Fibroblast of mammary gland (primary cell): ENCODE measurements at places on chromosomes 1 and 21.

DNA sequence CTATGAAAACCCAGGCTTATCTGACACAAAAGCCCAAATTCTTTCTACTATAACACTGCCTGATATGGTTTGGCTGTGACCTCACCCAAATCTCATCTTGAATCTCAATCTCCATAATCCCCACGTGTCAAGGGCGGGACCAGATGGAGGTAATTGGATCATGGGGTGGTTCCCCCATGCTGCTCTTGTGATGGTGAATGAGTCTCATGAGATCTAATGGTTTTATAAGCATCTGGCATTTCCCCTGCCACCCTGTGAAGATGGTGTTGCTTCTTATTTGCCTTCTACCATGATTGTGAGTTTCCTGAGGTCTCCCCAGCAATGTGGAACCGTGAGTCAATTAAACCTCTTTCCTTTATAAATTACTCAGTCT is 123.3 kb upstream of the USP24 start:
- no peak for DNase-seq

- DNase-seq = no peak
These were observed 3.5 kb upstream of the BSND start for GRCh38 chr1:54995013-54995760.

- no peak for DNase-seq
These were observed 648.9 kb downstream of the SMYD3 start for GRCh38 chr1:245858022-245858721.

GRCh38 chr1:56206391-56206790 is 373.0 kb downstream of the PLPP3 start:
- DNase-seq = no peak

DNA sequence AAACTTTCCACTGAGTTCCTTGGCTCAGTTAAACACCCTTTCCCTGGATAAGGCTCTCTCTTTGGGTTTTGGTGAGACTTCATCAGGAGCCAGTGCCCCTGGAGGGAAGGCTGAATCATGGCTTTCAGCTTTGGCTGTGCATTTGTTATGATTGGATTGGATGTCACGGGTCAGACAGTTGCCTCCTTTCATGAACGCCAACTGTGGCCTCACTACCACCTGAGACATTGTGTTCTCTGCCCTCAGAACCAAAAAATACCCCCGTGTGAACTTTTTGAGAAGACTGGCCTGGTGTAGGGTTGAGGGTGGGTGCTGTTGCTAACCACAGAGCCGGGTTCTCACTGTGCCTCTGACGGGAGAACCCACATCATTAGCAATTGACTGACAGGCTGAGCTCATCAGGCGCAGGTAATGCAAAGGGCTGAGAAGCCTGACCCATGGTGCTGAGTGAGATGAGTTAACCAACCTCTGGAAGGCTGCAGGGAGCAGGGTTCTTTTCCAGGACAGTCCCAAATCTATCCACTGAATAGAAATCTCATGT is 65.6 kb downstream of the HHAT start:
- peak; percentile 92 for DNase-seq

DNA sequence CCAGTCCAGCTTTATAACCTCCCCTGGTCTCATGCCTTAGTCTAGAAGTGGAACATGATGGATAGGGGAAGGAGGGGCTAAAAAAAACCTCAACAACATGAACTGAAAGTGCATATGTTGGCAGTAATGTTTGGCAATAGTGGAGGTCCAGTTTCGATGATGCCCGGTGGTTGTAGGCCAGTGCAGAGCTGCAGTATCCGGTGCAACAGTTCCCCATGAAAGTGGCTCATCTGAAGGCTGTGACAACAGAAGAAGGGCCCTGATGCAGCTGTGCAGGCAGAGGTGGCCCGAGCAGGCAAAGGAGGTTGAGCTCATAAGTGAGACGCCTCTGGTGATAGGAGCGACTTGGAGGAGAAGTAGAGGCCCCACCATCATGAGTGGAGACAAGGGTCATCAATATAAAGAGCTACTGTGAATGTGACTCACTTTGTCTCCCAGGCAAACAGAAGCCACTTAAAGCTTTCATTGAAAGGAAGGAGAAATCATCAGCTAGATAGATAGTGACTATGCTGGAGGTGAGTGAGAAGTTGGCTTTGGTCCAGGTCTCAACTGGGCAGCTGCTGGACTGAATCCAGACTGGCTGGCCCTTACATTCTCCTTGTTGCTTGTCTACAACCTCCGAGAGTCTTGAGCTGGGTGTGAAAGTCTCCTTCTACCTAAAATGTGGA is 10.2 kb upstream of the CREG1 start:
- DNase-seq = no peak

GRCh38 chr1:21234779-21235178 is 55.5 kb downstream of the ECE1 start:
- peak; percentile 60 for DNase-seq

- DNase-seq = no peak
These were observed 44.9 kb upstream of the ECE1 start for GRCh38 chr1:21335088-21335691.

DNA sequence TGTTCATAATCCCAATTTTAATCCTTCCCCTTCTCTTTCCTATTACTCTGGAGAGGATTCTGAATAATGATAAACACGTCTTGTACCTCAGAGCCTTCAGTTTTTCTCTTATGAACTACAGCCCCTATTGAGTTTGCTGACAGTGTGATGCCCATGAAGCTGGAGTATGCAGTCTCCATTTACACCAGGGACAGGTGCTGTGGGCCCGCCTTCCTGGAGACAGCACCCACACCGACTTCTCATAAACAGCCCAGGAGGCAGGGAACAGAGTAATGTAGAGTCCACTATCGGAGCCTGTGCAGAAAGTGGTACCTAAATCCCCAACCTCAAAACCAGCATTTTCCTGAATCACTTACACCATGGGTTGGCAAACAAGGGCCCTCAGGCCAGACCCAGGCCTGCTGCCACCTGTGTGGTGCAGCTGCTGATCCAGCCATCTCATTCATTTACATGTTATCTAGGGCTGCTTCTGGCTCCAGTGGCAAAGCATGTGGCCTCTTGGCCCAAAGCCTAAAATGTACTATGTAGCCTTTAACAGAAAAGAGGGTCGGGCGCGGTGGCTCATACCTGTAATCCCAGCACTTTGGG is 95.1 kb upstream of the KRTAP19-8 start:
- no peak for DNase-seq

DNA sequence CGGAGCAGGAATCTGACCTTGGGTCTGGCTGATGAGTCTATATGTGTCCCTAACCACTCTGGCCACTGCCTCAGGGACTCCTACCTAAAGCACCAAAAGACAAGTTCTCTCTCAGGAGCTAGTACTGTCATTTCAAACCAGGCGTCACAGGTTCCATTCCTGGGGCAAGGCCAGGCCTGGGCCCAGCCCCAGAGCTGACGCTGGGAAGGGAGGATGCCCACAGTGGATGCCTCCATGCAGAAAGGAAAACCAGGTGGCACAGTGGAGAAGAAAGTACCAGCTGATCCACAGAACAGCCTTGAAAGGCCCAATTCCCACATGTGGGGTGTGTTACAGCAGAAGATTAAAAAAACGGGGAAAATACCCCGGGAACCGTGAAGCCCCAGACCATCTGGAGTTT is 77.4 kb downstream of the DMRTB1 start:
- no peak for DNase-seq

DNA sequence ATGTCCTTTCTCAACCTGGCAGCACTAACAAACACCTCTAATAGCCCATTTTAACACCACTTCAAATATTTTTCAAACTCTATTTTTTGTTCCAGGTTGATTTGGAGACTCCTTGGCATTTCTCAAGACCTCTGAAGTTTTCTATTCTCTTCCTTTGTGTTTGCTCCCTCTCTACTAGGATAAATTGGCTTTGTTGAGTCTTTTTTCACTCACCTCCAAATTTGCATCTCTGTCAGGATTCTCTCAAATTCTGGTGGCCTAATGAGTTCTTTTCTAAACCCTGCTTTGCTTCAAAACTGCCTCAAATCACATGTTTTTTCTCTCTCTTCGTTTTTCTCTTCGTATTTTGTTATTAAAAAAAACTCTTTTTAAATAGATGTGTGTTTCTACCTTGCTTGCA is 582.2 kb upstream of the ADGRL4 start:
- no peak for DNase-seq

- no peak for DNase-seq
These were observed 5.2 kb upstream of the S100A2 start for GRCh38 chr1:153570874-153571273.

- DNase-seq = no peak
These were observed 270.3 kb downstream of the RGS7 start for GRCh38 chr1:241086686-241087085.
